ENCODE measurements at places on chromosomes 3 and 15.

DNA sequence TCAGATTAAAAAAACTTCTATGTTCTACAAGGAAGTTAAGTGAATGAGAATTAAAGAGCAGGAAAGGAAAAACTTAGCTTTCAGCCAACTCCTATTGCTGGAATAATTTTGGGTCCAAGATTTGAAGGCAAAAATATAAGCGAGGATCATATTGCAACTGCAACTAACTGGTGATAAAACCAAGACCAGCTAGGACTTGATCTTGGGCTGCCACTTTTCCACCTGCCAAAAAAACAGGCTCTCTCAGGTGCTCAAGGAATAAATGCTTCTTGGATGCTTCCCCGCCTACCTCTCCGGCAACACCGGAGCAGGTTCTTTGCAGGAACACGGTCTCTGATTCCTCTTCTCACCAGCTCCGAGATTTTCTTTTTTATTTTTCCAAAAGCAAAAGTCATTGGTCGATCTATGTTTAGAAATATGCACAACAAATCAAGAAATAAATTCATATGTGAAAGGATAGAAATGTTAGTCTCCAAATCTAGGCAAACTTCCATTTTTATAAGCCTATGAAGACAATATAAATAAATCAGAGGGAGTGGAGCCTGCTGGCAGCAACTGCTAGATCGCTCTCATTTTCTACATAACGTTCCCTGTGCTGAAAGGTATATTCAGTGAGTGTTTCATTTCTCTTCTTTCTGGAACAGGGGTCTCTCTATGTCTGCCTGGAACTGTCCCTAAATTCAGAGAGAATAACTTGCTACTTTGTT lies 241.9 kb downstream of the NTRK3 start:
- H3K27me3 ChIP-seq, result no peaks in the 10 kb centered on the region

DNA sequence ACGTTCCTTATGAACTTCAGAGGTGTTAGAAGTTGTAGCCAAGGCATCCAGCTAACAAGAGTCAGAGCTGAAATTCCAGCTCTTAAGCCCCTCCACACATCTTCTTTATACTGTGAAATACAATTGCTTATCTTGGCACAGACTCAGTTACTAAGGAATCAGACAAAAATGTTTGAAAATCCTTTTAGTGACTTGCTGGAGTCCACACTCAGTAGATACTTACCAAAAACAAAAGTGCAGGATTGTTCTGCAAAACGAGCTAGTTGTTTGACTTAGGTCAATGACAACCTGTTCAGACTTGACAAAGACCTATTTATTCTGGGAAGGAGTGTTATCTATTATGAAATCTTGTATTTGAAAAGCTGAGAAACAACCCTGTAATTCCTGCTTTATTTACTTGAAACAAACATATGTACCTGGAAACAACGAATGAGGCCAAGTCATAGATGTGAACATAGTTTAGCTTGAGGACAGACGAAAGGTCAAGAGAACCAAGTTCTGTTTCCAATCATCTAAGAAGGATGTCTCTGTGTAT lies 38.5 kb downstream of the B3GNT5 start:
- H3K27ac ChIP-seq, result peak overlapping the region; percentile 29
- peaks cover 27% of the 10 kb centered on the region for H3K4me1 ChIP-seq
- H3K4me3 ChIP-seq, result no peak overlapping the region
- no peak for DNase-seq

- peaks cover 4% of the 10 kb centered on the region for H3K4me1 ChIP-seq
- DNase-seq, result peak; percentile 29
- no peaks in the 10 kb centered on the region for H3K36me3 ChIP-seq
- H3K27ac ChIP-seq, result no peak overlapping the region
- peaks cover 6% of the 10 kb centered on the region for H3K27me3 ChIP-seq
Measured at GRCh38 chr3:45313743-45314403, 74.5 kb upstream of the LARS2 start.

DNA sequence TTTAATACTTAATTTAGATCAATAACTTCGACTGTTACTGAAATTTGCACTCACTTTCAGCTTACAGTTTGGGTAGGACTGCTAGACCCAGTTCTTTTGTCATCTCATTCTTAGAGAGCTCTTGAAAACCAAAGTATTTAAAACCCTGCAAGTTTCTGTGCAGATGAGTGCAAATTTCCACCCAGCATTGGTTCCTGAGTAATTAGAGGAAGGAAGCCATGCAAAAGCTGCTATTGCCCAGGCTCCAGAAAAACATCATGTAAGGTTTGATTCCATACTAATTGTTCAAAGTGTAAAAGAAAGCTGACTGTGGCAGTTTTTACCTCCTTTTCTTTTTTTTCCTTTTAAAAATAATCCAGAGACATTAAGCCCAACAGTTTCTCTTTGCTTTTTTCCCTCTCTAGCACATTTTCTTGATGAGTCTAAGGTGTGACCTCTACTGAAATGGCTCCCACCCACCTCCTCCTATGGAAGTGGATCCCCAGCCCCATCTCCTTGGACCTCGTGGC lies 30.3 kb downstream of the ABHD2 start:
- H3K36me3 ChIP-seq, result peaks cover 28% of the 10 kb centered on the region
- peaks cover 68% of the 10 kb centered on the region for H3K4me1 ChIP-seq
- no peaks in the 10 kb centered on the region for H3K27me3 ChIP-seq
- DNase-seq, result no peak

DNA sequence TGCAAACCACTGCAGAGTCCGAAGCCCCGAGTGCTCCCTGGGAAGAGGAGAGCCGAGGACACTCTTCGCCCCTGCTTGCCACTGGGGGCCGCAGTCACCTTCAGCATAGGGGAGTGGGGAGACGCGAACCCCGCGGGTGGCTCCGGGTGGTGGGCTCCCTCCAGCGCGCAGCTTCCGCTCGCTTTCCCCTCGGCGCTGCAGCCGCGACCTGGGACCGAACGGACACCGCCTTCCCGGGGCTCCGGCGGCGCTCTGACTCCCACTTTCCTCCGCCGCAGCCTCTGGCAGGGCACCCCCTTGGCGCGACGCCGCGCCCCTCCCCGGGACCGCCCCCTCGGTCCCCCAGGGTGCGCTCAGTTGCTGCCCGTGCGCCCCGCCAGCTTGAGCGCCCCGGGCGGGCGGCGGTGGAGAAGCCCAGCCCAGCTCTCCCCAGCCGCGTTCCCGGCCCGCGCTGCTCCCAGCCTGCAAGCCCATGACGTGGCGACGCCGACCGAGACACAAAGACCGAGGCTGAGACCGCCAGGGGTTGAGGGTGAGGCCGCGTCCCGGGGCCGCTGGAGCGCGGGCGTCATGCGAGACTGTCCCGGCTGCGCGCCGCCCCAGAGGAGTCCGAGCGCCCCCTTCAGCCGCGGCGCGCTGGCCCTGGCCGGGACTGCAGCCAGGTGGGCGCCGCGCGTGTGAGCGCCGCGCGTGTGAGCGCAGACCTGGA lies at the start of gene MINAR1:
Gene MINAR1, plus strand, starts transcription at position 701 of the 709 bp plus-strand sequence. CDS start 23,812 bp downstream, outside the sequence.
- peak within 1 kb of the TSS; percentile 51 for H3K4me3 ChIP-seq
- no peak within 1 kb of the TSS for H3K27ac ChIP-seq
- H3K27me3 ChIP-seq, result peaks cover 82% of the 10 kb centered on the region
- DNase-seq, result no peak
- peaks cover 21% of the 10 kb centered on the region for H3K4me1 ChIP-seq

GRCh38 chr15:61624950-61625349 lies 395.8 kb upstream of the RORA start:
- H3K27me3 ChIP-seq, result no peaks in the 10 kb centered on the region
- no peaks in the 10 kb centered on the region for H3K36me3 ChIP-seq
- no peak overlapping the region for H3K4me3 ChIP-seq
- no peak for DNase-seq
- H3K27ac ChIP-seq, result no peak overlapping the region

DNA sequence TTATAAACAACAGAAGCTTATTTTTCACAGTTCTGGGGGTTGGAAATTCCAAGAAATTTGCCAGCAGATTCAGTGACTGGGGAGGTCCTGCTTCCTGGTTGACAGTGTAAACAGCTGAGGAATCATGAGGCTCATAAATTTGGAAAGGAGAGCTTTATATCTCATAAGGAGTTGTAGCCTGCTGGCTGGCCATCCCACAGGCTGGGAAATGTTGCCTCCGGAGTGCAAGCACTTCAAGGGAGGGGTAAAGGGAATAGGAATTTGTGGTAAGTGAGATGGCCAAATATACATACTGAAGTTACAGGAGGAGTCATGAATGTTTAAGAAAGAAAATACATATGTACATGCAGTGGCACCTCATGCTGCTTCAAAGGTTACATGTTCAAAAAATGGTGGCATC lies 217.2 kb upstream of the CBLB start:
- H3K4me3 ChIP-seq, result no peak overlapping the region
- no peak overlapping the region for H3K27ac ChIP-seq
- DNase-seq, result no peak
- H3K27me3 ChIP-seq, result no peaks in the 10 kb centered on the region
- H3K4me1 ChIP-seq, result peaks cover 3% of the 10 kb centered on the region
- H3K36me3 ChIP-seq, result no peaks in the 10 kb centered on the region

GRCh38 chr3:5376761-5377160 lies 189.3 kb downstream of the EDEM1 start:
- no peak for DNase-seq
- H3K4me3 ChIP-seq, result no peak overlapping the region
- no peaks in the 10 kb centered on the region for H3K27me3 ChIP-seq
- no peaks in the 10 kb centered on the region for H3K4me1 ChIP-seq
- H3K27ac ChIP-seq, result no peak overlapping the region
- no peaks in the 10 kb centered on the region for H3K36me3 ChIP-seq

DNA sequence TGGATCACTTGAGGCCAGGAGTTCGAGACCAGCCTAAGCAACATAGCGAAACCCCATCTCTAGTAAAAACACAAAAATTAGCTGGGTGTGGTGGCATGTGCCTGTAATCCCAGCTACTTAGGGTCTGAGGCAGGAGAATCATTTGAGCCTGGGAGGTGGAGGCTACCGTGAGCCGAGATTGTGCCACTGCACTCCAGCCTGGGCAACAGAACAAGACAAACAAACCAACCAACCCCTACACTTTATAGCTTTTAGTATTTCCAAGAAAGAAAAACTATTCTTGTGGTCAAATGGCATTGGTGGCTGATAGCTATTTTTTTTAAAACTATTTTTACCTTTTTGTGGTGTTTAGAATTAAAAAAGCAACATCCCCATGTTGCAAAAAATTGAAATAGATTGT lies 7.2 kb downstream of the TMEM45A start:
- no peak overlapping the region for H3K27ac ChIP-seq
- H3K4me1 ChIP-seq, result no peaks in the 10 kb centered on the region
- H3K27me3 ChIP-seq, result no peaks in the 10 kb centered on the region
- no peaks in the 10 kb centered on the region for H3K36me3 ChIP-seq
